ENCODE measurements at places on chromosomes 3 and 15. TPM values are rescaled to one million over a fixed set of nuclear protein-coding genes. Genes with fewer than 3 reads are reported as not detected.

THSD4 gene
- total RNA-seq, result 19.6 TPM

GRCh38 chr3:167785790-167786189 is 50.3 kb downstream of the SERPINI1 start:
- no peak for DNase-seq

DNA sequence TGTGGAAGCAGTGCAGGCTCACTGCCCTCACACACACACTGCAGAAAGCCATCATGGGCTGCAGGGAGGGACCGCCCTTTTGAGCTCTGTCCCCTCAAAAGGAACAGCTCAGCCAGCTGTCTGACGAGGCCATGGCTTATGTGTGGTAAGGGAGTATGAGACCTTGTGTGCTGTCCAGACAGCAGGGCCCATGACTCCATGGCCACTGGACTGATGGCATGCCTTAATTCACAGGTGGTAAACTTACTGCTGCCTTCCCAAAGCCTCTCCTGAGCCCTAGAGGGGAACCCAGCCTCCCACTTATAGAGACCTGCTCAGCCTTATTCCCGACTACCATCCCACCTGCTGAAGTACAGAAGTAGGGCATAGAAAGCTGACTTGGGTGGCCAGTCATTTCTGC is 5.6 kb downstream of the FAM240A start:
- no peak for DNase-seq

- DNase-seq, result peak; percentile 37
Measured at GRCh38 chr15:48592221-48592731, 53.2 kb downstream of the FBN1 start.

GRCh38 chr3:49305608-49306007 is 28.6 kb upstream of the C3orf62 start:
- DNase-seq, result no peak

DNA sequence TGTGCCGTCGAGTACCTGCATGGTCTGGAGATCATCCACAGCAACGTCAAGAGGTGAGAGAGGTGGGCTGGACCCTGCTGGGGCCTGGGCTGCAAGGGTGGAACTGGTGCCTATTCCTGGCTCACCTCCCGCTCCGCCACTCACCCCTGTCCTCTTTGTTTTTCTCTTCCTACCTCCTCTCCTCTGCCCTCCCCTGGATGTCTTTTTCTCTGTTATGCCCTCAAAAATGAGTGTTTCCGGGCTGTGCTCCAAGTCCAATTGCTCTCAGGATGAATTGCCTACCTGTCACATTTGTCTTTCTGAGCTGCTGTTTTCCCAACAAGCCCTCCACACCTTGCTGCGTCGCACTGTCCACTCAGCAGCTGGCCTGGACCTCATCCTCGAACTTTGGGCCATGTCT is 28.5 kb upstream of the TATDN2 start:
- no peak for DNase-seq

- no peak for DNase-seq
Measured at GRCh38 chr3:174633342-174633741, 225.8 kb upstream of the NAALADL2 start.

- no peak for DNase-seq
Measured at GRCh38 chr3:177961784-177962183, 574.5 kb upstream of the KCNMB2 start.

Measured in kidney epithelial cell (primary cell).